Fibroblast of the aortic adventitia (primary cell): ENCODE measurements at places on chromosomes 6 and 20.

GRCh38 chr6:169168706-169169105 lies 84.9 kb downstream of the THBS2 start:
- DNase-seq, result no peak

- no peak for DNase-seq
Measured at GRCh38 chr6:39266375-39266774, 37.1 kb upstream of the KCNK5 start.

- DNase-seq, result no peak
Measured at GRCh38 chr20:10419550-10420133, 14.4 kb downstream of the MKKS start.

DNA sequence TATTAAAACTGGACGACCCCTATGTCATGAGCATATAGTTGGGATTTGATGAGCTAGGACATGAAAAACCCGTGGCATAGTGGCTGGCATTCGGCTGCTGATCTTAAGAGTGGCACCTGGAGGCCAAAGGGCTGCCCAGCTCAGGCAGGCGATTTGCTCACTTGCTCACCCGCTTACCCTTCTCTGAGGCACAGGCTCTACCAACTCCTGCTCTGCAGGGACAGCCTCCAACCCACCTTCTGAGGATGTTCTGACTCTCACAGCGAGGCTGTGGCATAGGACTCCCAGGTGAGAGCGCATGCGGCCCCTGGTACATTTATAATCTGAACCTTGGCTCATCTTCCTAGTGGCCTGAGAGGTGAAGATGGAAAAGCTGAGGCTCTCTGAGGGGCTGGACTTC lies 995 bp downstream of the RSPO4 start:
- DNase-seq, result no peak

DNA sequence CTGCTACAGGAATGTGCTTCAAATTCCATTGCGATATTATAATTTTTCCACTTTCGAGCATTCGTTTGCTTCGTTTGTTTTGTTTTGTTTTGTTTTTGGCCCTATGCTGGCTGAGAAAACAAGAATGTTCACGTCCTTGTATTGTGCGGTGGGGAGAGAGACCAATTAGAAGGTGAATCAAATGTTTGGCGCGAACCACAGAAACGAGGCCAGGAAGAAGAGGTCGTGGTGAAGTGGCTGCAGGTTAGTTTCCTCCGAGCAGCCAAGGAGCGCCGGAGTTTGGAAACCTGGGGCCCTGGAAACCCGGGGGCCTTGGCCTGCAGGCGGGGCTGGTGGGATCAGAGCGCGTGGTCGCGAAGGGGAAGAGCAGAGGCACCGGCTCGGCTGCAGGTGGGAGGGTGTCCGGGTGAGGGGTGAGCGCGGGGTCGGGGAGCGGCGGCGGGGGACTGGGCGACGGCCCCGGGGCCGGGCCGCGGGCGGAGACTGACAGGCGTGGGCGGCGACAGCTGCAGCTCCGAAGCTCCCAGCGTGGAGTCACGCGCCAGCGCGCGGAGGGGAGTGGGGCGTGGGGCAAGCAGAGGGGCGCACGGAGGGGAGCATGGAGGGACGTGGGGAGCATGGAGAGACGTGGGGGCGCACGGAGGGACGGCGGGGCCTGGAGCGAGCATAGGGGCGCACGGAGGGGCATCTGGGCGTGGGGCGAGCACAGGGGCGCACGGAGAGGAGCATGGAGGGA lies 141.5 kb upstream of the PDE10A start:
- peak; percentile 38 for DNase-seq
